Cardiac muscle cell (in vitro differentiated cells and primary cell): ENCODE measurements at places on chromosomes 11 and 22. TPM values are rescaled to one million over a fixed set of nuclear protein-coding genes. Genes with fewer than 3 reads are reported as not detected.

DNA sequence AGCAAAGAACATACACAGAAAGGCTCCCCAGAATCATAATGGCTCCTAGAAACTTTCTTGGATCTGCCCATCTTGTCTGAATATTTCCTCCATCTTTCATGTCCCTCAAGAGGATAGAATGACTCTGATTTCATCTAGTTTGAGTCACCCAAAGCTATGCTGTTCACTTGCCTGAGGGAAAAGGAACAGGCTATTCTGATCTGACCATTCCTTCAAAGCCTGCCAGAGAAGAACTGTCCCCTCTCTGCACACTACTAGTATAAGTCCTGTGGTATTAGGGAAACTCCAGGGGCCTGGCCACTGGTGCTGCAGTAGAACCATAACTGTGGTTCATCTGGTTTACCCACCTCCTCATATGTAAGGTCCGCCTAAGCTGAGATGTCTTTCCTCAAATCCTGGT, 2.4 kb upstream of the PATE1 start:
- no peak for DNase-seq

DNA sequence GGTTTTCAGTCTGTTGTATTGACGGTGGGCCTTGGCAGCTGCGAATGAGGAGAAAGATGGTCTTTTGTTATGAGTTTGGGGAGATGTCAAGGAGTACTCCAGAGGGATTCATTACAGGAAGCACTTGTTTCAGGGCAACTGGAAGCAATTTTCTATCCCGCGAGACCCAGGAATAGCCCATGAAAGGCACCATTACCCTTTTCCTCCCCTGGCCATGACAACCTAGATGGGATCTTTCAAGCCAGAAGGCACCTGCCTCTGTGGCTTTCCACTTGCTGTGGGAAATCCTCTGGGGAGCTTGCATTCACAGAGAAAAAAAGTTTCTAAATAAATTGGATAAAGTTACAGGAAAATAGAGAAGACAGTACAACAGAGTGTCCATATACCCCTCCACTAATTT, 2.7 kb downstream of the ZNF215 start:
- DNase-seq: no peak

DNA sequence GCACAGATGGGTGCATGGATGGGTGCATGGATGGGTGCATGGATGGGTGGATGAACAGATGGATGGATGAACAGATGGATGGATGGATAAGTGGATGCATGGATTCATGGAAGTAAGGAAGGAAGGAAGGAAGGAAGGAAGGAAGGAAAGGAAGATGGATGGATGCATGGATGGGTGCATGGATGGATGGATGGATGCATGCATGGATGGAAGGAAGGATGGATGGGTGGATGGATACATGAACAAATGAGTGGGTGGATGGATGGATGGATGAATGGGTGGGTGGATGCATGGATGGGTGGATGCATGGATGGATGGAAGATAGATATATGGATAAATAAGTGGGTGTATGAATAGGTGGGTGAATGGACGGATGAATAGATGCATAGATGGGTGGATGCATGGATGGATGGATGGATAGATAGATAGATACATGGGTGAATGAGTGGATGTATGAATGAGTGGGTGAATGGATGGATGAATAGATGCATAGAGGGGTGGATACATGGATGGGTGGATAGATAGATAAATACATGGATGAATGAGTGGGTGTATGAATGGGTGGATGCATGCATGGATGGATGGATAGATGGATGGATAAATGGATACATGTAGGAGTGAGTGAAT, 32.5 kb downstream of the IGF2 start:
- DNase-seq: no peak

- DNase-seq: no peak
These were observed 4.5 kb downstream of the IRF7 start for GRCh38 chr11:611001-611996.

DNA sequence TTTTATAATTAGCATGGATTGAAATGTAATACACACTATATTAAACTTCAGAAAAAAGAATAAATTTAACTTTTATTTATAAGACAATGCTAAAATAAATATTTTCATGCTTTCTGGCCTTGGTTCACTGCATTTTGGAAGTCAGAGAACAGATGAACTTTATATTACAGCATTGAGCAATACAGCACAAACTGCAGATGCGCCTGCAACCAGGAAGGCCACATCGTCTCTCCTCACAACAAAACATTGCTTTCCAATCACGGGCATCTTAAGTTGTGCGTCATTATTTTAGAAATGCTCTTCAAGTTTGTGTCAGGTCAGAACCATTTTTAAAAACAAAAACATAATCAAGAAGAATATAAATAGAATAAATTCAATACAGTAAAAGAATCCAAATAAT, 89.3 kb upstream of the CEP126 start:
- no peak for DNase-seq

- no peak for DNase-seq
These were observed 1.3 kb downstream of the GRIK4 start for GRCh38 chr11:120512739-120513435.

The OR8G1 gene
- polyA plus RNA-seq: not detected in 2 replicates

The PLCB3 gene
- 10.6 and 11.0 TPM in 2 replicates for polyA plus RNA-seq

The TST gene
- polyA plus RNA-seq: 34.8 and 36.2 TPM in 2 replicates
